ENCODE measurements at places on chromosomes 5 and 9.

GRCh38 chr5:68749631-68750030 is 344.2 kb upstream of the SLC30A5 start:
- DNase-seq: peak; percentile 37

GRCh38 chr9:111588846-111589245 is 10.6 kb downstream of the PTGR1 start:
- DNase-seq: no peak

DNA sequence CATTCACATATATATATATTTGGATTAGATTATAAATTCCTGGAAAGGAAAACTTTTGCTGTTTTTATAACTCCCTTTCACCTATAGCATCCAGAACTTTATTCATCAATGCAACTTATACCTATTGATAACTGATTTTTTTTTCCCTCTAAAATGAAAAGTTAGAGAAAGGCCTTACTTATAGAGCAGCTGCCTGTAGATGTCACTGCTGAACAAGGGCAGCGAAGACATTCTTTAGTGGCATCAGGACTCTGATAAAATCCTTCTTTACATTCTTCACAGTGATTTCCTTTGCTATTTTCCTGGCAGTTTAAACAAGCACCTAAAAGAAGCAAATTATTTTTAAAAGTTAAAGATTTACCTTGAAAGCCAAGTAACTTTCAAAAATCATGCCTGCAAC is 32.3 kb upstream of the CDK5RAP2 start:
- DNase-seq: no peak

- DNase-seq: no peak
Observed at GRCh38 chr5:5050801-5051200, 89.3 kb upstream of the ADAMTS16 start.

DNA sequence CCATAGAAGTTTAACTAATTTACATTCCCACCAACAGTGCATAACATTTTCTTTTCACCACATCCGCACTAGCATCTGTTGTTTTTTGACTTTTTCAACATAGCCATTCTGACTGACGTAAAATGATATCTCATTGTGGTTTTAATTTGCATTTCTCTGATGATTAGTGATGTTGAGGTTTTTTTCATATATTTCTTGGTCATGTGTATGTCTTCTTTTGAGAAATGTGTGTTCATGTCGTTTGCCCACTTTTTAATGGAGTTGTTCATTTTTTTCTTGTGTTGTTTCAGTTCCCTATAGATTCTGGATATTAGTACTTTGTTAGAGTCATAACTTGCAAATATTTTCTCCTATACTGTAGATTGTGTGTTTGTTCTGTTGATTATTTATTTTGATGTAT is 163.4 kb downstream of the FER start:
- no peak for DNase-seq

All from suppressor macrophage (primary cell).